ENCODE measurements at places on chromosomes 7 and 10.

DNA sequence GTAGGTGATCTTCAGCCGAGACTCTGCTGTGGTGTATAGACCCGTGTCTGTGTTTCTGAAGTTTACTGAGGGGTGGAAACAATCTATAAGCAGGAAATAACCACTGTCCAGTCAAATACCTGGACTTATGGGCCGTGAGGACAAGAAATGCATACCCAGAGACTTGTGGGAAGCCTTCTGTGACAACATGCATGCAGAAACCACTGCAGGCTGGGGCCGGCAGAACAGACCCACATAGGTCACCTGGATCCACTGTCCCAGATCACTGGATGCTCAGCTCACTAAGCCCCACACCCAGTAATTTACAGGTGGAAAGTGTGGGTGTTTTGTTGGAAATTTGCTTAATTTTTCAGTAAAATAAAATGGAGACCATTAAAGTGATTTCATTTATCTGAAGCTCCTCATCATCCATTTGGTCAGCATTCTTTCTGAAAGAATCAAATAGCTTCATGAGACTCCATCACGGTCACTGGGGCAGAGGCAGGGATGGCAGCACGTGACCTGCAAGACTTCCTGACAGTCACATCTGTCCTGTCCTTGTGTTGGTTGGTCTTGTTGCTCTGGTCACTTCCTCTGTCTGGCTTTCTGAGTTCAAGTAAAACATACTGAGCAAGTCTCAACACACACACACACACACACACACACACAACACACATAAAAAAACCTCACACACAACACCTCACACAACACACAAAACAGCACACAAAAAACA is 108.3 kb downstream of the TNS3 start:
- DNase-seq, result no peak

GRCh38 chr7:50822706-50823105 is 40.0 kb upstream of the GRB10 start:
- no peak for DNase-seq

- no peak for DNase-seq
Measured at GRCh38 chr7:93823621-93824020, 66.9 kb downstream of the TFPI2 start.

DNA sequence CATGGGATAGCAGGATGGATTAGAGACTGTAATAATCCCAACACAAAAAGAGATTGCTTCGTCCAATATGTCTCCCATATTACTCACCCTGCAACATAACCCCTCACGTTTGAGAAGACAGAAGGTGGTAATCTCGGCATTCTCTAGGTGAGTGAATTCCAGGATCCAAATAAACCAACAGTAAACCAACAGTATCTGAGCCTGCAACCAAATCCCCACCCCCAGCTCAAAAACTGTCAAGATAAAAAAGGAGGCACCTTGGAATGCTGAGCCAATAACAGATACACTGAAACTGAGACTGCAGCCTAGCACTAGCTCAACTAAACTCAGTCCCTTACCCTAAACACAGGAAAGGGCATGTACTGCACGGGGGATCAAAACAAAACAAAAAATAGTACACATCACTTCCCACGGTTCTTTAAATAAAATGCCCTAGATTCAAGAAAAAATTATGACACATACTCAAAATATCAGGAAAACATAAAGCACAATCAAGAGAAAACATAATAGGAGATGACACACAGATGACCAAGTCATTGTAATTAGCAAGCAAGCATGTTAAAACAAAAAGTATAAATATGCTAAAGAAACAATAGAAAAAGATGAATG is 28.0 kb downstream of the IPMK start:
- DNase-seq, result no peak

All from NCI-H1105 treated with DMSO at 0.1 percent for 48 hours (cell line).